ENCODE measurements at places on chromosomes 7 and 10.
A peak's percentile ranks its signal among the peaks of the same experiment; 100 is the strongest.

GRCh38 chr7:85595750-85596178, 408.9 kb upstream of the SEMA3D start:
- DNase-seq, result peak; percentile 17

DNA sequence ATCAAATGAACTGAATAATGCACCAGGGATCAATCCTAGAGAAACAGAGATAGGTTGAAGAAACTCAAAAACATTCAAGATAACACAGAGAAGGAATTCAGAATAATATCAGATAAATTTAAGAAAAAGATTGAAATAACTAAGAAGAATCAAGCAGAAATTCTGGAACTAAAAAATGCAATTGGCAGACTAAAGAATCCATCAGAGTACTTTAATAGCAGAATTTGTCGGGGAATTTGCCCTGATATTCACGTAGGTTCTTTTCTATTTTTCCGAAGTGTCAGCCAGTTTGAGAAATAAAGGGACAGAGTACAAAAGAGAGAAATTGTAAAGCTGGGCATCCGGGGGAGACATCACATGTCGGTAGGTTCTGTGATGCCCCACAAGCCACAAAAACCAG, 9.4 kb upstream of the IMMP2L start:
- no peak for DNase-seq

GRCh38 chr7:2855386-2855785, 11.3 kb upstream of the GNA12 start:
- no peak for DNase-seq

- DNase-seq, result no peak
Measured at GRCh38 chr7:108589874-108590273, 20.2 kb downstream of the DNAJB9 start.

GRCh38 chr10:17145239-17145638, 15.6 kb upstream of the CUBN start:
- DNase-seq, result no peak

DNA sequence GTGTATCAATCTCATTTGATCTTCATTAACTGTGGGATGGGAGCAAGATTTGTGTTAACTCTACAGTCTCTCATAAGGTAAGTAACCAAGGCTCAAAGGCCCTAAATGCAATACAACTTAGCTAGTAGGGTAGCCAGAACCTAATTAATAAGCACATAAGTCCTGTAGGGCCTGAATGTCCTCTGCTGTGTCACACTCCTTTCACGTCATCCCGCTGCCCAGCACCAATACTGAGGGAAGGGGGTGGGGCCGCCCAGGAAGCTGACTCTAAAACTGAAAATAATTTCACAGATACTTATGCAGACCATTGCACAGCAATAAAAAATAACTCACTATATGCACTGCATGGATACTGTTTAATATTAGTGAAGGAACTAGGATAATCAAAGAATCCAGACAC, 13.7 kb downstream of the CCDC6 start:
- no peak for DNase-seq

GRCh38 chr7:35546691-35547429, 148.1 kb downstream of the HERPUD2 start:
- no peak for DNase-seq

DNA sequence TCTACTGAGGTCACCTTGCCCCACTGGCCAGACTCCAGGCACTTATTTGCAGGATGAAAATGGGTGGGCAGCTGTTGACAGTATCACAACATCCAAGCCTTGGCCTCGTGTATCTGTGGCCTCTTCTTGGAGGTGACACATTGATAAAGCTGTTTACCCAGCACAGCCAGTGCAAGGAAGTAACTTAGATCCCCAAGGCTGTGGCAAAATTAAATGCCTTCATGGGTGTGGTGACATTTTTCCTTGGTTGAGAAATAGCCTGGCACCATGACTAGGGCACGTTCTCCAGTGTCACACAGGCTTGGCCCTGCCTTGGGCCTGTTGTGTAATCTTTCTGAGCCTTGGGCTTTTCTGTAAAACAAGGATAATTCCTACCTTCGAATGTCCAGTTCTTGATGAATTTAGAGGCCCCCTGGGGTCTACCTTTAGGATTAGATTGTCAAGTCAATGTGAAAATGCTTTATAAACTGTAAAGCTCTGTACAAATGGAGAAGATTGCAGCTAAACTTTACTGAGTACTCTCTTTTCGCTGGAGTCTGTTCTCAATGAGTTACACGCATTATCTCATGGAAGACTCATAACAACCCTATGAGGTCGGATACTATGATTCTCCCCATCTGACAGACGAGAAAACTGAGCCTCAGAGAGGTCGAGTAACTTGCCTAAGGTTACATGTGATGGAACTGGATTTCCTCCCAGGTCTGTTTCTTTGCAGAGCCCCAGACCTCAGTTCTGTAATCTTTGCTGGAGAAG, 46.7 kb upstream of the LOXL4 start:
- no peak for DNase-seq

- no peak for DNase-seq
Measured at GRCh38 chr7:14760730-14761478, 141.6 kb downstream of the DGKB start.

DNA sequence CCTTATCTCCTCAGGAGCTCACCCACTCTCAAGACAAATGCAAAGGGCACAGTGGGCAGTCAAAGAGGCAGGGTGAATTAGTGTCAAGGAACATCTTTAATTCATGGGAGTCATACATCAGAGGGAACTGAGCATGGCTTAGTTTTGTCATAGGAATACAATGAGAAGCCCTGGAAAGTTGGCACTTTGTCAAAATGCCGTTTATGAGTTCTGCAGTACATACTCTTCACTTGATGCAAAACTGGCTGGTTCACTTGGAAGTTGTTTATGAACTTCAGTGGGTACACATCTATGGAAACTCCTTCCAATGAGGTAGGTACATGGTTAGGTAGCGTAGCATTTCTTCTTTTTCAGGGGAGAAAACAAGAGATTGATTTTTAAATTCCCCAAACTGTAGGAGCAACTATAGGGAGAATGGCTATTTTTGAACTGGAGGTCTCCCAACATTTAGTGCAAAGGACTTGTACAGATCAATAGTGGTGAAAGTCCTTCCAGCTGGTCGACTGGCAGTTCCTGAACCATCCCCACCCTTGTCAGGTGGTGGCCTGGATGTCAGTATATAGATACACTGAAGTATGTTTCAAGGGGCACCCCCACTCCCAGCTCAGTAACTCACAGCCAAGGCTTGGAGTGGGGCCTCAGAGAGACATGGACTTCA, 580.5 kb downstream of the REEP3 start:
- DNase-seq, result no peak

DNA sequence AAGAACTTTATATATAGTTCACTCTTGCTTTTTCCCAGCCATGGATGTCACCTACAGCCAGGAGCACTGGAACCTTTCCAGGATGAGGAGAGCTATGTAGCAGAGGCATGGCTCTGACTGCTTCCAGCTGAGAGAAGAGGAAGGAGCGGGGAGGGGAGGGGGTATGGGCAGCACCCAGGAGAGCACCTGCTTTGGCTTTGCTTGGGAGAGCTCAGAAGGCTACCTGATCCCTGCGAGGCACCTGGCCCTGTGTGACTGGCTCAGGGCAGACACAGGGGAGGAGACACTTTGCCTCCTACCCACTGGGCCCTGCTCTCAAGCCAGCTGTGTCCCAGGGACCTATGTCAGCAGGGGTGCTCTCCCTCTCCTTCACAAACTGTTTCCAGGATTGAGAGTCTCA, 67.1 kb downstream of the HK1 start:
- DNase-seq, result no peak

GRCh38 chr10:127405221-127405620, 143.9 kb upstream of the NPS start:
- DNase-seq, result no peak

DNA sequence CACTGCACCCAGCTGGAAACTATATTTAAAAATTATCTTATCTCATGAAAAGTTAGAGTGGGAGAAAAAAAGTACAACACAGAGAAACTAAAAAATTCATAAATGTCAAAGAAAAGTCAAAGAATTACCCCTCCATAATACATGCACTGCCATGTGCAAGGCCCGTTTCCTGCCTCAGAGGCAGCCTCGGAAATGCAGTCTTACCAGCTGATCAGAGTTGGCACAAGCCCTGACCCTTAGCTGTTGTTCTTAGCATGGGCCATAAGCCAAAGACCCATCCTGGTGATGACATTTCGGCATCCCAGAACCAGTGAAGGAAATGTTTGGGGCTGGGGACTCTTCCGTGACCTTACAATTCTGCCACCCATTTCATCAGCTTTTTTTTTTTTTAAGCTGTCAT, 21.6 kb downstream of the RBM48 start:
- no peak for DNase-seq

DNA sequence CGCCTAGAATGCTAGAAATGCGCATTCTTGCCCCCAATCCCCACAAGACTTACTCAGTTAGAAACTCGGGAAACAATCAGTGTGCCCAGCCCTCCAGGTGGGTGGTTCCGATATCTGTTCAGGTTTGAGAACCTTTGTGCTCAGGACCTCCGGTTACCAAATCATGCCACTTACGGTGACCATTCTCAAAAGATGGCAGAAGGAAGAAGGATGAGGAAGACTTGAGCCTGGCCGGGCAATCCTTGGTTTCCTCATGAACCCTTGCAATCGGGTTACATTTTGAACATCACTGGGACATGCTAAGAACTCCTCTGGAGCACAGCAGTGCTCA, 52.1 kb downstream of the RBM17 start:
- DNase-seq, result no peak

GRCh38 chr7:51270965-51271364, 45.6 kb downstream of the COBL start:
- no peak for DNase-seq

- DNase-seq, result no peak
Measured at GRCh38 chr7:26492816-26493215, 201.2 kb downstream of the SNX10 start.

DNA sequence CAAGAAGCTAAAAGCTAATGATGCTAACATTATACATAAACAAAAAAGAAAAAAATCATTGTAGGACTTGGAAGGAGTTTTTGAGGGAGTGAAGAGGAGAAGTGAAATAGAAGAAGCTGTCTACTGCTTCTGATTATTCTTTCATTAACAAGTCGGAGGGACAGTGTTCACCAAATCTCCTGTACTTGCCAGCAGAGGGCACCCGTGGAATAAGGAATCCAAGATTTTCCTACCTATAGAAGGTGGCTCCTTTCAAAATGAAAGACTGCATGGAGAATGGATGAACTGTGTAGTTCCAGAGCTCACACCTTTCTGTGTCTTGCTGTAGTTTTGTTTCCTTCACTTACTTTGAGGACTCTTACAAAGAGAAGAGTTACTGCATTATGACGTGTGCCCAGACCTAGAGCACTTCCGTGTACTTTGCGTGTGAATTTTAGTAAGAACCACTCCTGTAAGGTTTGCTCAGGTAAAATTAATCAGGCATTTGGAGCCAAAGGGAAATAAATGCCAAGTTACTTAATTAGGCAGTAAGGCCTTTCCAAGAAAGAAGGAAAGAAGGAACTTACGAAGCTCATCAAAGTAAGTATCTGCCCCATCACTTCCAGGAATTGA, 145.1 kb downstream of the SEMA3D start:
- DNase-seq, result peak; percentile 63

DNA sequence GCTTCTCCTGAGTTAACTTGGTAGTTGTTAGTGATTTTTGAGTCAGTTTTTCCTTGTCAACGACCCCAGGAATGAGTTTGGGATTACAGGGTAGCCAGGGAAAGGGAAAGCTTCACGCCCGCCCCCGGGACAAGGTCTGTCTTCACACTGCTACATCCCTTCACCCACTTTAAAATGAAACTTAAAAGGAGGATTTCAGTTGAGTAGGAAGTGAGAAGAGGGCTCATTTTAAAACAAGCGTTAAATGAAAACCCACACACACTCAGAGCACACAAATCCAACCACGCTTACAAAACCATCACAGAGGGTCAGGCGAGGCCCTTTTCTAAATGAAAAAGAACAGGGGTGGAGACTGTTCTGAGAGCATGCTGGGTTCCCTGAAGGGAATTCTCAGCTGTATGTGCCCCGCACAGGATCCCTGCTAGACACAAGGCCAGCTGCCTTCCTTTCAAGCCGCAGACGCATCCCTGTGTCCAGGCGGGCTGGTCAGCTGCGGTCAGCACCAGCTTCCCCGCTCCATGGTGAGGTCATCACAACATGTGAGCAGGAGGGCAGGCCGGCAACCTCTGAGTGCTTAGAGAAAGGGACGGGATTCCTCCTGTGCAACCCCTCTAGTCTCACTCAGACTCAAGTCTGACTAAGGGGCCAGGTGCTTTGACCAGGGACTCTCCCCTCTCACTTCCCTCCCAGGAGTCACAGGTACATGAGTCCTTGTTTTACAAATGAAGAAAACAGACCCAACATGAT, 111.8 kb downstream of the EGFR start:
- DNase-seq, result no peak

DNA sequence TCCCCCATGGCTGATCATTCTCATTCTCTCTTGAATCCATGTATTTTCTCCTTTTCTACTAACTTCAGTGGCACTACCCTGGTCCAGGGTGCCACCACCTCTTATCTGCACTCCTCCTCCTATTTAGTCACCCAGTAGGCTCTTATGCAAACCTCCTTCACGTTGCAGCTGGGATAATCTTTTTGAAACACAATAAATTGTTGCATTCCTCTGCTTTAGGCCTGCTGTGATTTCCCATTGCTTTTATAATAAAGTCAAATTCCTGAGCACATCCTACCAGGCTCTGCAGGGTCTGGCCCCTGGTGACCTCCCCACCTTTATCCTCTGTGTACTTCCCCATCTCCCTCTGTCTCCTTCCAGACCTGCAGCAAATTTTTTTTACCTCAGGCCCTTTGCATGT, 112.7 kb upstream of the KIAA1217 start:
- no peak for DNase-seq

DNA sequence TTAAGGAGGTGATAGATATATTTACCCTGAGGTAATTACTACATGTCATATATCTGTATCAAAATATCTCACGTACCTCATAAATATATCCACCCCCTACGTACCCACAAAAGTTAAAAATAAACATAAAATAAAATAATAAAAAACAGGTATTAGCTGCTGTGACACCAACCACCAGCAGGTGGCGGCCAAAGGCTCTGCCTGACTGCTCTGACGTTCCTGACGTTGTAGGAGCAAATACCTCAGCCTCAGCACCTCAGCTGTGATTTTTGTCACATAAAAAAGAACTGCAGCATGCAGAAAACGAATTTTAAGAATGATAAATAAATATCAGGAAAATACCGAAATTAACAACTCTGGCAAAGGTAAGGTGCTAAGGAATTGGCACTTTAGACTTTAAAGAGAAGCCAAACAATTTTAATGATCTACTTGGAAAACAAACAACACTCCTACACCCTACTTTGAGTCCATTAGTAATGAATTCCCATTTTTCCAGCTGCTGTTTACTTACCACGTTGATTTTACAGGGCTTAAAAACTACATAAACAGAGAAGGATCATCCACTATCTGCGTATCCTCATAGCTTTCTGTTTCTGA, 125.4 kb upstream of the TARP start:
- peak; percentile 40 for DNase-seq

DNA sequence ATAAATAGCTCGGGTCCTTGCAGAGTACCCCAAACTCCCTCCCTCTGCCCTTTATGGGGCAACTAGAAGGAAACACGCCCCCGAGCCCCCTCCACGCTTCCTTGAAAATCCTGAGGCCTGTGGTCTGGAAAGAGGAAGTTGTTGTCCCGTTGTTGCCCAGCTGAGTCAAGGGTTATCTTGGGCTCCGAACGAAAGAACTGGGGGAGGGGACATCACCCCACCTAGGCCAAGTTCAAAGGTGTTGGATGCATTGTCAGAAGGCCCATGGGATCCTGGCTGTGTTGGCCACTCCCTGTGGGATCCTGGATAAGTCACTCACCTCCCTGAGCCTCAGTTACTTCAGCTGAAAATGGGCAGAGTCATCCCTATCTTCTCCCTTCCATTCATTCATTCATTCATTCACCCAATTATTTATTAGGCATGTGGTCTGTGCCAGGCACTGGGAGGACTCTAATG, at the start of gene CCL24:
CCL24 (minus strand) TSS at position 26 of the 456 bp plus-strand sequence. CDS start 91 bp downstream, outside the sequence.
- no peak for DNase-seq
